PC-3 (cell line): ENCODE measurements at places on chromosomes 11 and 22. TPM values are rescaled to one million over a fixed set of nuclear protein-coding genes. Genes with fewer than 3 reads are reported as not detected.

The HORMAD2 gene
- total RNA-seq = not detected in 2 replicates

The MIOX gene
- not detected in 2 replicates for total RNA-seq

The DMC1 gene
- not detected in 2 replicates for total RNA-seq

GRCh38 chr11:118318581-118319336 lies 14.2 kb downstream of the CD3E start:
- peaks cover 52% of the 10 kb centered on the region for H3K4me1 ChIP-seq
- DNase-seq = peak; percentile 30
- H3K4me3 ChIP-seq = no peak overlapping the region
- no peaks in the 10 kb centered on the region for H3K27me3 ChIP-seq
- no peak overlapping the region for H3K27ac ChIP-seq

- no peaks in the 10 kb centered on the region for H3K36me3 ChIP-seq
- H3K27ac ChIP-seq = no peak overlapping the region
- DNase-seq = no peak
- H3K4me1 ChIP-seq = no peaks in the 10 kb centered on the region
- H3K4me3 ChIP-seq = no peak overlapping the region
Observed at GRCh38 chr11:84014539-84014938, 728.4 kb upstream of the CCDC90B start.

DNA sequence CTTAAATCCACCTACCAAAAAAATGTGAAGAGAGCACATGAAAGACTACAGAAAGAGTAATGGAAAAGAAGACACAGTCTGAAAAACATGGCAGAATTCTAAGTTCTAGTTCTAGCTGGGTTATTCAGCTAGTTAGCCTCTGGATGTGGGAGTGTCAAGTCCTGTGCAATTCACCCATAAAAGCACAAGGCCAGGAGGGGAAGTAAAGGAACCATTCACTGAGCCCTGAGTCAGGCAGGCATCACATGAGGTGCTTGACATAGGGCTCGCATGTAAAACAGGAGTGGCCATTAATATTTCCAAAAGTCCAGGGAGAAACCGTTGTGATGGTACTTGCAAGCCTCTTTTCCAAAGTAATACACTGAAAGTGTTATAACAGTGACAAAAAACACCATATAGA lies 103.7 kb downstream of the GAB2 start:
- no peak for DNase-seq
- H3K27ac ChIP-seq = no peak overlapping the region
- no peak overlapping the region for H3K4me3 ChIP-seq
- H3K4me1 ChIP-seq = peaks cover 14% of the 10 kb centered on the region
- no peaks in the 10 kb centered on the region for H3K36me3 ChIP-seq
- H3K27me3 ChIP-seq = no peaks in the 10 kb centered on the region

- H3K4me3 ChIP-seq = no peak overlapping the region
- H3K36me3 ChIP-seq = no peaks in the 10 kb centered on the region
- H3K27ac ChIP-seq = no peak overlapping the region
- no peak for DNase-seq
Observed at GRCh38 chr11:127000981-127001380, 411 bp upstream of the KIRREL3 start.

DNA sequence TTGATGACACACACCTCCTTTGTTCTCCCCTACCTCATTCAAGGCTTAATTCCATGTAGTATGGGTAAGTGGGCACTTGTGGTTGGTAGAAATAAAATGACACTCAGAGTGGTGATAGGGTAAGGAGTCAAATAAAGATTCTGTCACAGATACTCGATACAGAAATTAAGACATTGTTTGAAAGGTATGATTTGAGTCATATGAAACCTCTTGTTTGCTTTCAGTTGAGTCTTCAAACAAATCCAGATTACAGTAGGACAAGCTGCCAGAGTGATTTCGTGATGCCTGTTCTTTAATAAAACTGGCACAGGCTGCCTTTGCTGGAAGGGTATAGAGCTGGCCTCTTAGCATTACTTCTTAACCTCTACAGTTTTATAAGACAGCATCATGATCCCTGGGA lies 182.4 kb downstream of the SPON1 start:
- no peak overlapping the region for H3K27ac ChIP-seq
- no peak overlapping the region for H3K4me3 ChIP-seq
- no peaks in the 10 kb centered on the region for H3K27me3 ChIP-seq
- no peaks in the 10 kb centered on the region for H3K36me3 ChIP-seq
- DNase-seq = peak; percentile 45
- H3K4me1 ChIP-seq = no peaks in the 10 kb centered on the region; the same call in 1 of the 2 replicates

GRCh38 chr11:33682446-33682845 lies 18.2 kb downstream of the C11orf91 start:
- no peaks in the 10 kb centered on the region for H3K27me3 ChIP-seq
- peaks cover 11% of the 10 kb centered on the region for H3K4me1 ChIP-seq
- peak; percentile 57 for DNase-seq
- H3K36me3 ChIP-seq = no peaks in the 10 kb centered on the region
- no peak overlapping the region for H3K4me3 ChIP-seq

- H3K4me3 ChIP-seq = peak within 1 kb of the TSS; percentile 85
- peaks cover 25% of the 10 kb centered on the region for H3K4me1 ChIP-seq
- H3K36me3 ChIP-seq = no peaks in the 10 kb centered on the region
- H3K27ac ChIP-seq = peak within 1 kb of the TSS; percentile 95
Observed at GRCh38 chr11:86244522-86245368, at the start of gene EED. Gene EED (plus strand): TSS chr11:86244753. CDS start chr11:86245230, 477 bp downstream.

DNA sequence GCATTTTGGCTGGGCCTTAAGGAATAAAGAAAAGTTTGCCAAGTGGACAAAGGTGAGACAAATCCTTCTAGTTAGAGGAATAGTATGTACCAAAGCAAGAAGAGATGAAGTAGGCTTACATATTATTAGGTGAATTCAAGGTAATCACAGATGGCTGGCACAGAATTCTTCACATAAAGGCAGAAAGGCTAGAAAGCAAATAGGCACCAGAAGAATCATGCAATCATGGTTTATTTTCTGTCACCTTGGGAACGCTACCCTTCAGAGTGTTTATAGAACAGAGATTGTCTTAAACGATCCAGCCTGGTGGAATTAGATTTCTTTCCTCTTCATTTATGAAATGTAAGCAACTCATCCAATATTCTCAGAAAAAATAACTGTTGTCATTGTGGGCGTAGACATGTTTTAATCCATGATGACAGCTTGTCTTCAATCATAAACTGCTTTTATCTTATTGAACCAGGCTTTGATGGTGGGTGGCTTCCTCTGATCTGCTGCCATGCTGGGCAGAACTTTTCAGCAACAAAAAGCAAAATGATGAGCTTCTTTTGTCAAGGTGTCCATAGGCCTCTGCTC lies 49.0 kb upstream of the CSNK2A3 start:
- no peak overlapping the region for H3K4me3 ChIP-seq
- H3K4me1 ChIP-seq = no peaks in the 10 kb centered on the region
- H3K27ac ChIP-seq = no peak overlapping the region
- H3K36me3 ChIP-seq = no peaks in the 10 kb centered on the region

DNA sequence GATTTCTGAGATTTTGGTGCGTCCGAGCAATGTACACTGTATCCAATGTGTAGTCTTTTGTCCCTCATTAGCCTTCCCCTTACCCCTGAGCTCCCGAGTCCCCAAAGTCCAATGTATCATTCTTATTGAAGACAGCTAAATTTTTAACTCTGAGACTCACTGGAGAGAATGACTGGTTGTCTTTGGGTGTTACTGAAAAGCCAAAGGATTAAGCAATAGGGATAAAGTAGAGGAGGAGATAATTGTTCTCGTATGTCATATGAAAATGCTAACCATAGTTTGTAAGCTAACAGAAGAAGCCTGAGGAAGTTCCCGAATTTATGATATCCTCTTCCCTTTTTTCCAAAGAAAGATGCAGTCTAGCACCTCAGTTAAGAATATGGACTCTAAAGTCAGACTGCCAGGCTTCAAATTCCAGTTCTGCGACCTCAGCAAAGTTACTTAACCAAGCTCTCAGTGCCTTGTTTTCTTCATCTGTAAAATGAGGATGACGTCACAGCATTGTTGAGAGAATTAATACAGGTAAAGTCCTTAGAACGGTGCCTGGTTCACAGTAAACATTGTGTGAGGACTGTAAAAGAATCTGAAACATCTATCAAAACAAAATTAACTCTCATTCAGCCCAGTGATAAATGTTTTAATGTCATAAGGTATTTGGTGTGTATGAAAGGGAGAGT lies 1.6 kb upstream of the MSANTD2 start:
- no peak overlapping the region for H3K27ac ChIP-seq
- H3K4me3 ChIP-seq = peak overlapping the region; percentile 70; the same call in 1 of the 2 replicates
- H3K27me3 ChIP-seq = no peaks in the 10 kb centered on the region
- H3K36me3 ChIP-seq = no peaks in the 10 kb centered on the region

- H3K4me3 ChIP-seq = no peak overlapping the region
- H3K36me3 ChIP-seq = no peaks in the 10 kb centered on the region
- no peak overlapping the region for H3K27ac ChIP-seq
- H3K4me1 ChIP-seq = peaks cover 15% of the 10 kb centered on the region
Observed at GRCh38 chr11:101715281-101715680, 131.5 kb upstream of the TRPC6 start.

DNA sequence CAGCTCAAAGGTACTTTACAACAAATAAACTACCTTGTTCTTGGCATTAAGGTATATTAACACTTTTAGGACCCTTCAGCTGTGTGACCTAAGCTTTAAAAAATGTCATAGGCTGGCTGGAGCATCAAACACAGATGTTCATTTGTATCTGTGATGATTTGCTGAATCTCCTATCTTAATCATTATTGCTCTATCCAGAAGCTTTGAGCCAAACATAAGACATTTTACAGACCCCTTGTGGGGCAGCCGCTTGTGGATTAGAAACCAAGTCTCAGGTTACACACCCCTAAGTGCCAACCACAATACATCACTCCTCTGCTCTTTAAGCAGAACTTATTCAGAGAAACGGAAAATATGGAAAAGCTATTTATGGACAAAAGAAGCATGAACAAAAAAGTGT lies 394.2 kb upstream of the CCDC90B start:
- no peak overlapping the region for H3K4me3 ChIP-seq
- no peaks in the 10 kb centered on the region for H3K36me3 ChIP-seq
- H3K27ac ChIP-seq = no peak overlapping the region
- H3K4me1 ChIP-seq = no peaks in the 10 kb centered on the region

GRCh38 chr11:73950869-73951710 lies at the start of gene DNAJB13:
Gene DNAJB13 (plus strand): TSS chr11:73951026. CDS start chr11:73951070, 44 bp downstream.
- H3K4me3 ChIP-seq = no peak within 1 kb of the TSS
- H3K36me3 ChIP-seq = no peaks in the 10 kb centered on the region
- peak; percentile 70 for DNase-seq
- no peak within 1 kb of the TSS for H3K27ac ChIP-seq
- H3K27me3 ChIP-seq = no peaks in the 10 kb centered on the region

DNA sequence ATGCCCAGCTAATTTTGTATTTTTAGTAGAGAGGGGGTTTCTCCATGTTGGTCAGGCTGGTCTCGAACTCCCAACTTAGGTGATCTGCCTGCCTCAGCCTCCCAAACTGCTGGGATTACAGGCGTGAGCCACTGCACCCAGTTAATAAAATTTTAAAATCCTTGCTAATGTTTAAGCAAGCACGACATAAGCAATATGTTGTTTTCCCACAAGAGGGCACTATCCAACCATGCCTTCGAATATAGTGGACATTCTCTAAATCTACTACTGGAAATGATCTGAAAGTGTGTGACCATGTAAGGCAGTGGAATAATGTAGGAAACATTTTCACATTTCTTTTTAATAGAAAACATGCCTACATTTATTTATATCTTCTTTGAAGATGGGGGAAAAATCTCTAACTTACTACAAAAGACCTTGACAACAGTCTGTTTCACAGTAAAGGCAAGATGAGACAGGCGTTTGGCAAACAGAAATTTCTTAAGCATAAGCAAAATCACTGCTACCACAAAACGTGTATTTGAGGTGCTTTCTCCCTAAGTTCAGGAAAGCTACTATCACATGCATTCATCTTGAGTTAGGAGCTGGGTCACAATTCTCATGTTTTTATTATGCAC lies 38.2 kb downstream of the PITPNB start:
- no peaks in the 10 kb centered on the region for H3K27me3 ChIP-seq
- peak; percentile 72 for DNase-seq
- peaks cover 35% of the 10 kb centered on the region for H3K36me3 ChIP-seq
- H3K27ac ChIP-seq = no peak overlapping the region
- no peak overlapping the region for H3K4me3 ChIP-seq
- H3K4me1 ChIP-seq = peaks cover 2% of the 10 kb centered on the region; the same call in 1 of the 2 replicates

- H3K27ac ChIP-seq = no peak overlapping the region
- H3K36me3 ChIP-seq = no peaks in the 10 kb centered on the region
- no peak for DNase-seq
- no peak overlapping the region for H3K4me3 ChIP-seq
- H3K27me3 ChIP-seq = no peaks in the 10 kb centered on the region
Observed at GRCh38 chr11:47509077-47509536, 43.8 kb downstream of the CELF1 start.

DNA sequence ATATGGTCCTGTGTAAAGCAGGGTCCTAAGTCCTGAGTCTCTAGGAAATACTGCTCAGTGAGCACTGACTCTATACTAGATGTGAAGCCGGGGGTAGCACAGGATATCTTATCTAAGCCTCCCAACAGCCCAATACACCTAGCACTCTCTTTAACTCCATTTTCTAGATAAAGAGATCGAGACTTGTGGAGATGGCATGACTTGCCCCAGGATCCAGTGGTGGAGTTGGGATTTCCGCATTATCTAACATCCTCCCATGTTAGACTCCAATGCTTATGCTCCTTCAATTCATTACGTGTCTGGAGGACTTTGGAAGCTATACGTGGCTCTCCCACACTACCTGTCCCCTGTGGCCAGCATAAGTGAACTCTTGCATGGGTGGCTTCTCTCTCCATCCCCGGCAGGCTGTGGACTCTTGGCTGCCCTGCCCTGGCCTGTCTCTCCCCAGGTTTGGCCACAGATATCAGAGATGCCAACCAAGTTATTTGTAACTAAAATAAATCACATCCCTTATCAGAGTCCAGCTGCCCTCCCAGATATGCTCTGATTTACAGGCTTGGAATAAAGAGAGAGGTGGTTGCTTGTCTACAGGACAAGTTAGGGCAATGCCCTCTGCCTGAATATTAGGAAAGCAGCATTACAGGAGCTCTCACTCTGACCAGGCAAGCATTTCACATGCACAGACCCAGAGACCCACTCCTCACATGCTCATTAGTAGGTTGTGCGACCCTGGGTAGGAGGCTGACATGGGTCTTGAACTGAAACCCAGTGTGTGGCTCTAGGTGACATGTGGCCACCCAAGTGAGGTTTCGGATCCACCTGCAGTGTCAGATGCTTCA lies 4.5 kb downstream of the CD44 start:
- peak overlapping the region; percentile 82 for H3K27ac ChIP-seq
- DNase-seq = no peak
- peaks cover 41% of the 10 kb centered on the region for H3K36me3 ChIP-seq
- H3K4me3 ChIP-seq = peak overlapping the region; percentile 99
- no peaks in the 10 kb centered on the region for H3K27me3 ChIP-seq

GRCh38 chr11:113991170-113991569 lies 16.3 kb downstream of the HTR3A start:
- H3K27me3 ChIP-seq = peaks cover 13% of the 10 kb centered on the region
- DNase-seq = peak; percentile 46
- no peak overlapping the region for H3K27ac ChIP-seq
- H3K36me3 ChIP-seq = no peaks in the 10 kb centered on the region

- H3K36me3 ChIP-seq = no peaks in the 10 kb centered on the region
- H3K4me1 ChIP-seq = peaks cover 19% of the 10 kb centered on the region
- H3K4me3 ChIP-seq = no peak overlapping the region
- H3K27ac ChIP-seq = no peak overlapping the region
- peak; percentile 80 for DNase-seq
- no peaks in the 10 kb centered on the region for H3K27me3 ChIP-seq
Observed at GRCh38 chr11:96014217-96014616, 90.3 kb upstream of the MTMR2 start.
